ENCODE measurements at places on chromosomes 2 and 18. TPM values are rescaled to one million over a fixed set of nuclear protein-coding genes. Genes with fewer than 3 reads are reported as not detected.

DNA sequence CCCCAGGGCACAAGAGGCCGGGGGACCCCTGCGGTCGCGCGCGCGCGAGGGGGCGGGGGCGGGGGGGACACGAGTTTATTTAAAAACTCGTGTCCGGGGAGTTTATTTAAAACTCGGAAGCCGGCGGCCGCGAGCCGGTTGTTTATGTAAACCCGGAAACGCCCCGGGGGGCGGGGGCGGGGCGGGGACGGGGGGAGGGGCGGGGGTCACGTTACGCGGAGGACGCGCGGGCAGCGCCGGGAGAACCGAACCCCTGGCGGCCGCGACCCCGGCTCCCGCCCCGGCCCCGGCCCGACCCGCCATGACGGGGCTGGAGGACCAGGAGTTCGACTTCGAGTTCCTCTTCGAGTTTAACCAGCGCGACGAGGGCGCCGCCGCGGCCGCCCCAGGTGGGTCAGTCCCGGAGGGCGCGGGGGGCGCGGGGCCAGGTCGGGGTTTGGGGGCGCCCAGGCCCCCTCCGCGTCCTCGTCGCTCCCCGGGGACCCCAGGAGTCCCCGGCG lies 4.4 kb downstream of the NFATC1 start:
- peak; percentile 85 for DNase-seq

DNA sequence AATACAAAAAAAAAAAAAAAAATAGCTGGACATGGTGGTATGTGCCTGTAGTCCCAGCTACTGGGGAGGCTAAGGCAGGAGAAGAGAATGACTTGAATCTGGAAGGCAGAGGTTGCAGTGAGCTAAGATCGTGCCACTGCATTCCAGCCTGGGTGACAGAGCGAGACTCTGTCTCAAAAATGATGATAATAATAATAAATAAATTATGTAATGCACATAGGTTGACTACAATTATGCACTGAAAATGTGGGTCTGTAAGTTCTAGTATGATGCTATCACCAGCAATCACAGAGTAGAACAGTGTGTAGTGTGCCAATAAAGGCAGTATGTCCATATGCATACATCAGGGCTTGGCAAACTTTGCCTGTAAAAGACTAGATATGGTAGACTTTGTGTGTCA lies 55.6 kb upstream of the MYCN start:
- no peak for DNase-seq

DNA sequence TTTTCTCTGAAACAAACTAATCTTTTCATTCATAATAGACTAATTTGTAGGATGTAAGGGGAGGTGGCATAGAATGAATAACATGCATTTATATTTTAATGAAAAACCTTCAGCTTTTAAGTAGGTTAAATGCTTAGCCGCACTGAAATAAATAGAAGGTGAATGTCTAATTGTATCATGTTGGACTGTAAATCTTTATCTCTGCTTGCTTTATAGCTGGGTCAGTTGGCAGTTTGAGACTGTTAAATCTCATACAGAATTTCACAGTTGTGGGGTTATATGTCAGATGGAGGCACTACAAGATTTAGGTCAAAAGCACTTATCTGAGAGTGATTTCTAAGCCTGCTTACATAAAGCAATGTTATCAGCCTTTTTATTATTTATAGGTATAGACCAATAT lies 174.7 kb upstream of the SIX3 start:
- no peak for DNase-seq

GRCh38 chr2:19899985-19900930 lies 1.5 kb downstream of the TTC32 start:
- DNase-seq = no peak

- no peak for DNase-seq
These were observed 51.6 kb downstream of the SPP2 start for GRCh38 chr2:234102112-234102511.

- no peak for DNase-seq
These were observed 339.6 kb upstream of the LRATD1 start for GRCh38 chr2:14292964-14293363.

DNA sequence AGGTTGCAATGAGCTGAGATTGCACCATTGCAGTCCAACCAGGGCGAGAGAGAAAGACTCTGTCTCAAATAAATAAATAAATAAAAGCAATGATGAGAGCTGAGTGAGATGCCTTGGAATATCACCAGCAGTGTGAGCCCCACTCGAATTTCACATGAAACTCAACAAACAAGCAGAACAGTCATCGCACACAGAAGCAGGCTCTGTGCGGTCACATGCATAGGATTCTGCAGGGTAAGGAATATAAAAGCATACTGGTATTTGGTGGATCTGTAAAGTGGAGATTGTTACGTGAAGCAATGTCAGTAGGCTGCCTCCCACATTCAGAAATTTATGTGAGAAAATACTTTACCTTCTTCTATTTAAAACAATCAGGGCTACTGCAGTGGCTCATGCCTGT lies 18.0 kb upstream of the AP1S3 start:
- DNase-seq = no peak

- no peak for DNase-seq
These were observed 1084.7 kb upstream of the LRRTM1 start for GRCh38 chr2:81389203-81389602.

DNA sequence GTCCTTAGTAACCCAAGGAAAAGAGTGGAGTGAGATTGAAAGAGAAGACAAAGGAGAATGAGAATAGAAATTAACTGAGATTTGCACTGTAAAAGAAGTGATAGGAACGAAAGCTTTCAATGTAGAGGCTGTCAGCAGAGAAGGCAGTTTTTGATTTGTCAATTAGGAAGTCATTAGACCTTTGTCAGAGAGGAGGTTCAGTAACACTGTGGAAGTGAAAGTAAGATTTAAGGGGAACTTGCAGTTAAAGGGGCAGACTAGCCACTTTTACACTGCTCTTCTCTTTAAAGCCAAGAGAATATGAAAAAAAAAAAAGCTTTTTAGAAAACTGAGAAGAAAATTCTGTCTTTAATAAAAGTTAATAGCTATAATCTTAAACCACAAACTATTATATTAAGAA lies 11.5 kb upstream of the KYNU start:
- no peak for DNase-seq

GRCh38 chr2:71157124-71157793 lies 26.8 kb downstream of the MPHOSPH10 start:
- peak; percentile 76 for DNase-seq

DNA sequence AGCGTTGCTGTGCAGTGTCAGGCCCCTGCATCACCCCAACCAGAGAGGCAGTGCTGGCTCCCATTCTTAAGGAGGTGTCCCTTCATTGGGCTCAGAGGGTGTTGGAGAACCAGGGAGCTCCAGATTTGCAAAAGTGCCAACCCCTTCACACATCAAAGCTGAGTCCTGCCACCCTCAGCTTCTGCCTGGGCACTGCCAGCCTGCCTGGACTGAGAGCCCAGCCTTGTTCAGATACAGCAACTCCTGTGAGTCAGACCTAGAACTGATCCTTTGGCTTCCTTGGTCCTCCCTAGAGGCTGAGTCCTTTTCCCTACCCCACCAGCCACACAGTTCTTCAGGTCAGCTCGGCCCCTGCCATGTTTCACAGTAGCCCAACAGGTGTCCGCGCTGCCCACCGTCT lies 424.9 kb upstream of the MYT1L start:
- no peak for DNase-seq

GRCh38 chr2:162967811-162968210 lies 129.2 kb upstream of the KCNH7 start:
- no peak for DNase-seq

DNA sequence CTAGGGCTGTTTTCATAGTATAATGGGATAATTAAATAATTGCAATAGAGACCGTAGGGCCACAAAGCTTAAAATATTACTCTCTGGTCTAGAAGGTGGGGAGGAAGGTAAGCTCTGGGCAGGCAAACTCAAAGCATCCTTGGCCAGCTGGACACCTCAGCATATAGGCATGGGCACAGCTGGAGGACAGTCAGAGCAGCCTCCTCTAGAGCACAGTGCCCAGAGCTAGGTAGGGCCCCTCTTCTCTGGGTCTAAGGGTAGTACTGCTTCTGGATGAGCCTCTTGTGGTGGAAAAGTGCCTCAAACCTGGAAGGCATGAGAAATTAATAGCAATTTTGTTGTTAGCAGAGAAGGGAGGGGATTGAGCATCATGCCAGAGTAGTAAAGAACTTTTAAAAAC lies 291.3 kb upstream of the FBXO11 start:
- DNase-seq = no peak

DNA sequence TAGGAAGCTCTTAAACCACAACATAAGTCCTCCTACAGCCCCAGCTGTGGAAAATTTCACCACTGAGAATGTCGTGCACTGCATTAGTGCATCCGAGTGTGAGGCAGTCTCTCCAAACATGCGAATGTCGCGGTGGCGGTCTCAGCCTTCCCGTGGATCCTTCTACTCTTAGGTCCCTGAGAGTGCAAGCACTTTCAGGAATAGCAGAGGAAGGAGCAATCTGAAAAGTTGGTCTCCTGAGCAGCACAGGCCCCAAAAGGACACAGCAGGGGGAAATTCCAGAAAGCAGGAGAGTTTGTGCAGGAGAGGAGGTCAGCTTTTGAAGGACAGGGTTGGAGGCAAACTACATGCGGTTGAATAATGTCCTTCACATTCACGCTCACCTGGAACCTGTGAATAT lies 440.5 kb upstream of the SMIM21 start:
- no peak for DNase-seq

GRCh38 chr2:9821805-9822445 lies 21.3 kb upstream of the TAF1B start:
- DNase-seq = no peak

DNA sequence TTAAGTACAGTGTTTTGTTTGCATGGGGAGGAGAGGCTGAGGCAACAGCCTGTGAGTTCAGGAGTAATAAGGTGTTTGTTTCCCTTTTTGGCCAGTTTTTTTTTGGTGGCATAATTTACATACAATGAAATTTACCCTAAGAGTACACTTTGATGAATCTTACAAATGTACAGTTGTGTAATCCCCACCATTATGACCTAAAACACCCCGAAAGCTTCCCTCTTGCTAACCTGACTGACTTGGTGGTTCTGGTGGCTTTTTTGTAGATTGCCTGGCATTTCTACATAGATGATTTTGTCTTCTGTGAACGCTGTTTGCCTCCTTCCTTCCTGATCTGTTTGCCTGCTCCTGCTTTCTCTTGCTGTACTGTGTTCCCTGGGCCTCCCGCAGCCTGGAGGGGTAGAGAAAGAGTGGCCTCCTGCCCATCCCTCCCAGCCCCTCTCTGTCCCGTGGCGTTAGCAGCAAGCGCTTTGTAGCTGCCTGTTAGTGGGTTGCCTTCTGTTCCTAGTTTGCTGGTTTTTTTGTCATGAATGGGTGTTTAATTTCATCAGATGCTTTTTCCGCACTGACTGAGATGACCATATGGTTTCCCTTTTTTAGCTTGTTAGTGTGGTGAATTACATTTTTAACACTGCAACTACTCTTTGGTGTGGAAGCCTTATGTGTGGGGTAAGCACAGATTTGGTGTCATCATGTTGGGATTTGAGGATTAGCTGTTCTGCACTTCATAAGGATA lies 32.1 kb downstream of the ASAP2 start:
- no peak for DNase-seq

GRCh38 chr2:233473386-233473791 lies 93.2 kb downstream of the USP40 start:
- DNase-seq = no peak

DNA sequence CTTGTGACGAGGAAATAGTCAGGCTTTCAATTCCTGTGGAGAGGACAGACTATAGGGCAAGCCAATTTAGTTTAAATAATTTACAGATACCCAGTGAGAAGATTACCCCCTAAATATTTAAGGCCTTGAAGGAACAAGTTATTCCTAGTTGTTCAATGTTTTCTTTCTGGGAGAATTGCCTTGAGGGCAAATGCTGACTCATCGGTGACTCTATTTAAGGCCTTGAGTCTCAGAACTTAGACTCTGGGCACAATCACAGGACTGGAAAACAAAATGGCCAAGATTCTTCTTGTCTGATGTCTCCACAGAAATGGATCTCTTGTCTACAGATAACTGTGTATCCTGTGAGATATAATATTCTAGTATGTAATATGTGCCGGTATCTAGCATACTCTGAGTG lies 467.1 kb downstream of the SUCLG1 start:
- DNase-seq = no peak

The CDH2 gene
- 6.6 TPM for total RNA-seq

The KDSR gene
- 48.2 TPM for total RNA-seq

The C1QL2 gene
- total RNA-seq = not detected

The EGR4 gene
- total RNA-seq = 0.14 TPM

The ECEL1 gene
- total RNA-seq = 6.1 TPM

The RPRM gene
- total RNA-seq = 17.4 TPM

The ABCG8 gene
- total RNA-seq = not detected

The MATN3 gene
- 0.54 TPM for total RNA-seq

All from sigmoid colon (tissue), 7 donors.